Erythroblast (primary cell): ENCODE measurements at places on chromosomes 1 and 21.

DNA sequence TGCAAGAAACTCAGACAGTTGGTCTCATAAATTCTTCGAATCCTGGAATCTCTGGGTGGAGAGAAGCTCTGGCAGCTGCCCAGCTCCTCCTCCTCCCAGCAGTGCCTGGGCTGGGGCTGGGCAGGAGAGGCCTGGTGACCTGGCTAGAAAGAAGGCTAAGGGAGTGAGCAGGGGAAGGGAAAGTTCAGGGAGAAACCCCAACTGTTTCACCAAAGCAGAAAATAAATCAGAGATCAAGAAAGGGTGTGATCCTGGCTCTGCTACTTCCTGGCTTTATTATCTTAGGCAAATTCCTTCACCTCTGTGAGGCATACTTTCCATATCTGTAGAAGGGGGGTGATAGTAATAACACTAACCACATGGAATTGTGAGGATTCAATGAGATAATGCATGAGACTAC is 8.8 kb upstream of the COL16A1 start:
- DNase-seq = no peak

- DNase-seq = no peak
These were observed 45.1 kb downstream of the CDC7 start for GRCh38 chr1:91545506-91546300.

GRCh38 chr1:2459757-2460156 is 16.3 kb upstream of the PLCH2 start:
- no peak for DNase-seq

DNA sequence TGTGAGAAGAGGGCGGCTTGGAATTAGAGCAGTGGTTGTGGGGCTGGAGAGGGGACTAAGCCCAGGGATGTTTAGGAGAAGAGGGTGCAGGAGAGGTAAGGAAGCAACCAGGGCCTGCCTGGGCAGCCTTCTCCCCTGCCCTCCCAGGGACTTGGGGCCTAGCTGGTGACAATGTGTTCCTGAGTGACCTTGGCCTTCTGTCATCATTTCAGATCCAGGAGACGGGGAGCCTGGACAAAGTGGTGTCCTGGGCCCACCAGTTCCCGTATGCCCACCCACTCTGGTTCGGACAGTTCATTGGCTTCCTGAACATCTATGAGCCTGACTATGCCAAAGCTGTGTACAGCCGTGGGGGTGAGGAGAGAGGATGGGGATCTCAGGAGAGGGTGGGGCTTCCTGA is 11.8 kb downstream of the CYP4B1 start:
- DNase-seq = no peak

DNA sequence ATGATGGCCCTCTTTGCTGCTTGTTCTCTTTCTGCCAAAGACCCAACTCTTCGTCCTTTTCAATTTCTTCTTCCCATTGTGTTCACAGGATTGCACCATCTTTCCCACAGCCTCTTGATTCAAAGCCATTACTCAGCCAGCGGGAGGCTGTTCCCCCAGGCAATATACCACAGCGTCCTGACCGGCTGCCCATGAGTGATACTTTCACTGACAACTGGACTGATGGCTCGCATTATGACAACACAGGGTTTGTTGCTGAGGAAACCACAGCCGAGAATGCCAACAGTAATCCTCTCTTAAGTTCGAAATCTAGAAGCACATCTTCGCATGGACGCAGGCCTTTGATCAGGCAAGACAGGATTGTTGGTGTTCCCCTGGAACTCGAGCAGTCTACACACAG is 167.4 kb downstream of the LRRC40 start:
- DNase-seq = no peak

- DNase-seq = no peak
These were observed 160.2 kb downstream of the NTMT2 start for GRCh38 chr1:170305777-170306512.

- DNase-seq = no peak
These were observed 32.1 kb upstream of the HSPA13 start for GRCh38 chr21:14414932-14415508.

- DNase-seq = no peak
These were observed 12.9 kb upstream of the CLIC4 start for GRCh38 chr1:24732186-24732885.

DNA sequence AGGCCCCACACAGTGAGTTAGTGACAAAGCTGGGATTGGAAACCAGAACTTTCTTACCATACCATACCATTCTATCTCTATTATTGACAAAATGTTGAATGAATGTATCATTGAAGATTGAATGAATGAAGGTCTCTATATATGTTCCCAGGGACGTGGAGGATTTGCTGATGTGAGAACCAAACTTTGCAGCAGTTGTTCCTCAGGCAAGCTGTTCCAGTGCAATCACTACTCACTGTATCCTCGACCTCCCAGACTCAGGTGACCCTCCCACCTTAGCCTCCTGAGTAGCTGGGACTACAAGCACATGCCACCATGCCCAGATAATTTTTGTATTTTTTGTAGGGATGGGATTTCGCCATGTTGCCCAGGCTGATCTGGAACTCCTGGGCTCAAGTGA is 11.6 kb upstream of the LIN28A start:
- no peak for DNase-seq

DNA sequence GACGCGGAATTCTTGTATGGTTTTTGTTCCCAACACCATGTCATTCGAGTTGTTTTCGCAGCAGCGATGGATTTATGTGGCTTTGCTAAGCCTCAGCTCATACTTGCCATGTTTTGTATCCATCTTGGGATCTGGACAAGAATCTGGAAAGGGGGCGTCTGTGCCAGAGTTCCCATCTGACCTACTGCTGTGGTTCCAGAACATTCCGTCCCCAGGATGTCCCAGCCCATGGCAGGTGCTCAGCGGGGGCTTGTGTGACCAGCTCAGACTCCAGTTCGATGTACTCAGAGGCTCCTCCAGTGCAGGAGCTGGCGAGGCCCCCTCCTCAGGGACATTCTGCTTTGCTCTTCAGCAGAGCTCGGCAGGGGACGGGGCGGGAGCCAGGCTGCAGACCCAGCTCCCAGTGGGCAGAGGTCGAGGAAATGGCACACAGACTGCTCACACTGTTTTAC is 24.0 kb upstream of the ADARB1 start:
- DNase-seq = no peak

- peak; percentile 88 for DNase-seq
These were observed 81.1 kb upstream of the AK4 start for GRCh38 chr1:65066766-65067490.

DNA sequence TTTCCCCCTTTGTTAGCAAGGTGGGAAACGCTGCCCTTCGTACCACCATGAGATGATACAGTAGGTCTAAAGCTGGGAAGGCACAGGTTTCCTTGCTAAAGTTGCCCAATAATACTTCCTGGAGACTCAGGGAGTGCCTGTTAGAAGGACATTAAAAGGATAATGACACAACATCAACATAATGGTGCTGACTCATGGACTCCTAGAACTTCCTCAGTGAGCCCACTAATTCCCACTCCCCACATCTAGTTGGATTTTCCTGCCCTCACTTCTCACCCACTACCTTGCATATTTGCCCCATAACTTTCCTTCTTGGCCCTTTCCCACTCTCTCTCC is 17.5 kb downstream of the CFAP45 start:
- DNase-seq = no peak

- peak; percentile 13 for DNase-seq
These were observed 253.8 kb downstream of the PCP4 start for GRCh38 chr21:40120940-40121575.

DNA sequence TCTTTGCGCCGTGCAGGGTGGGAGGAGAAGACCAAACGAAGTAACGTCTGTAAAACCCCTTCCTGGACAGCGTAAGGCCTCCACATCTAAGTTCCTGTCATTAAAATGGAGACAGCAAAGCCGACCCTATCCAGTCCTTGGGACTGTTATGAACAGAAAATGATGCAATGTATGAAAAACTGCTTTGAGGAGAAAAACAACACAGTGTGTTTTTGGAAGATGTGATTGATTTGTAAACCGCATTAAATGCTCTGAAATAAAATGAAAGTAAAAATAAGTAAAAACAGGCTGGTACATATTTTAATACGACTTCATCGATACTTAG is 827 bp upstream of the URB1 start:
- no peak for DNase-seq

DNA sequence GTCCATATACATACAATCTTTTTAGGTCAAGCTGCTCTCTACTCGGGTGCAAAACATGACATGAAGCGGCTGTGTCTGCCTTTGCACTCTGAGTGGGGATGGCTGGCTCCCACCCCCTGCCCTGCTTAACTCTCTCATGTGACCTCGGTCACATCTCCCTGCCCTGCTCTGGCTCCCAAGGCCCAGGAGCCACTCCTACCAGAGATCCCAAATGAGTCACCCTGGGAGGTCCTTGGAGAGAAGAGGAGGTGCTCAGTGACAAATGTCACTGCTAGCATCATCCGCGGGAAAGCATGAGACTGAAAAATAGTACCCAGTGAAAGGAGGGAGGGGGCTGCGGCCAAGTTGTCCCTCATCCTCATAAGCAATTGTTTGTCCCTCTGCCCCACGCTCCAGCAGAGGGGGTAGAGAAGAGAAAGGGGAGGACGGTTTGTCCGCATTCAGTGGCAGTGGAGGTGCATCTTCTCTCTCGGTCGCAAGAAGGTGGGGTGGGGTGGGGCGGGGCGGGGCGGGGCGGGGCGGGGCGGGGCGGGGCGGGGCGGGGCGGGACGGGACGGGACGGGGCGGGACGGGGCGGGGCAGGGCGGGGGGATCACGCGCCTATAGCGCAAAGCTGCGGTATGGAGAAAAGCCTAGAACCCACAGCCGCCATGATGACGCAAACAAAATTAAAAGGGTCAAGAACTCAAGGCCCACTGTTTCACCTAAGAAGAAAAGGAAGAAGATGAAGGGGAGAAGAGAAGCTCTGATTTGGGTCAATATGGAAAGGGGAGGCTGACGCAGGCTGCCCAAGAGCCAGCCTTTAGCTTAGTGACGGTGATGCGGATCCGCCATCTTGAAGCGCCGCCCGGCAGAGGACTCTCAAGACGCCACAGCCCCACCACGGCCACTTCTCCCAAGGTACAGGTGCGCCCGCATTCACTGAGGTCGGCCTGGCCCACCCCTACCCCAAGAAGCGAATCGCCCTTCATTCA is 66.2 kb downstream of the CD46 start:
- DNase-seq = no peak

DNA sequence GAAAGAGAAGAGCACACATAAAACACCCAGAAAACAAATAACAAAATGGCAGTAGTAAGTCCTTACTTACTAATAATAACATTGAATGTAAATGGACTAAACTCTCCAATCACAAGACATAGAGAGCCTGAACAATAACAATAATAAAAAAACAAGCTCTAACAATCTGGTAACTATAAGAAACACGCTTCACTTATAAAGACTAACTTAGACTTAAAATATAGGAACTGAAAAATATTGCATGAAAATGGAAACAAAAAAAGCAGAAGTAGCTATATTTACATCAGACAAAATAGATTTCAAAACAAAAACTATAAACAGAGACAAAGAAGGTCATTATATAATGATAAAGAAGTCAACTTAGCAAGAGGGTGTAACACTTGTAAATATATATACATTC is 83.1 kb upstream of the LYPLAL1 start:
- no peak for DNase-seq

- DNase-seq = no peak
These were observed 24.0 kb downstream of the TCEA3 start for GRCh38 chr1:23400324-23401114.

- DNase-seq = no peak
These were observed at the start of gene VCAM1 for GRCh38 chr1:100719490-100719889. VCAM1 (plus strand) TSS chr1:100719742; CDS start chr1:100719861, 119 bp downstream.

DNA sequence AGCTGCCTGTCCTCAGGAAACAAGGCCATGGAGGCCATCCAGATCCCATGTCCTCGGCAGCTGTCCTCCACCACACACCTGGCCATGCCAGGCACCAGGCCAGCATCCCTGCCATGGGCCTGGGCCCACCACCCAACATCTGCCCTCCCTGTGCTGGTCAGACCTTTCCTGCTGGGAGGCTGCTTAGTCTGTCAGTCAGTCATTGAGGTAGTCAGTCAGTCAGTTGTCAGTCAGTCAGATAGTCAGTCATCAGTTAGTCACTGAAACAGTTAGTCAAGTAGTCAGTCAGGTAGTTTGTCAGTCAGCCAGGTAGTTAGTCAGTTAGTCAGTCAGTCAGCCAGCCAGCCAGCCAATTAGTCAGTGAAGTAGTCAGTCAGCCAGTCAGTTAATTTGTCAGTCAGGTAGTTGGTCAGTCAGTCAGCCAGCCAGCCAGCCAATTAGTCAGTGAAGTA is 17.2 kb downstream of the KRTAP10-1 start:
- DNase-seq = no peak

GRCh38 chr1:87004857-87005256 is 90.4 kb downstream of the HS2ST1 start:
- peak; percentile 67 for DNase-seq

DNA sequence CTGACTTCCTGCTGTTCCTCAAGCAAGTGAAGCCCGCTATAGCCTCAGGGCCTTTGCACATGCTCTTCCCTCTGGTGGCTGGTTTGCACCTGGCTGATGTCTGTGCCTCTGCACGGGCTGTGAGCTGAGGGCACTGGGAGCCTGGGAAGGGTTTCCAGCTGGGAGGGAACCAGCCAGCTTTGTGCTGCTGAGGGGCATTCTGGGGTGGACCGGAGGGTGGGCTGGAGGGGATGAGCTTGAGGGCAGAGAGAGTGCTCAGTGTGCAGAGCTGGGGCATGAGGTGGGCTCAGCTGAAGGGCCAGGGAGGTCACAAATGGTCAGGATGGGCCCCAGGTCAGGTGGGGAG is 305.7 kb downstream of the MATN1 start:
- DNase-seq = no peak

DNA sequence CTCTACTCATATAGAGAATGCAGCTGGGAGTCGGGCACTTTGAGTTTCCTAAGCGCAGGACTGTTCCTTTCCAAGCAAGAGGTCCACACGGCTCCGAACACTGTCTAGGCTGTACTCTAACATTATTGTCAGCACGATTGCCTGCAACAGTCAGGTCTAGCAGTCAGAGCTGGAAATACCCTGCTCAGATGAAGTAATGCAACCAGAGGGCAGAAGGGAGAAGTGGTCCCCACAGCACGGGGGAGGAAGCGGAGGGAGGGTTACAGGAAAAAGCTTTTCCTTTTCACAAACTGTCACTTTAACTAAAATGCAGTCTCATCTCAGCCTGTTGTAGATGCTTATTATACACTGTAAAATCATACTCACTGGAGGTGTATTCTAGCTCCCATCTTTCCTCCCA is 98.9 kb upstream of the SLC44A3 start:
- no peak for DNase-seq

DNA sequence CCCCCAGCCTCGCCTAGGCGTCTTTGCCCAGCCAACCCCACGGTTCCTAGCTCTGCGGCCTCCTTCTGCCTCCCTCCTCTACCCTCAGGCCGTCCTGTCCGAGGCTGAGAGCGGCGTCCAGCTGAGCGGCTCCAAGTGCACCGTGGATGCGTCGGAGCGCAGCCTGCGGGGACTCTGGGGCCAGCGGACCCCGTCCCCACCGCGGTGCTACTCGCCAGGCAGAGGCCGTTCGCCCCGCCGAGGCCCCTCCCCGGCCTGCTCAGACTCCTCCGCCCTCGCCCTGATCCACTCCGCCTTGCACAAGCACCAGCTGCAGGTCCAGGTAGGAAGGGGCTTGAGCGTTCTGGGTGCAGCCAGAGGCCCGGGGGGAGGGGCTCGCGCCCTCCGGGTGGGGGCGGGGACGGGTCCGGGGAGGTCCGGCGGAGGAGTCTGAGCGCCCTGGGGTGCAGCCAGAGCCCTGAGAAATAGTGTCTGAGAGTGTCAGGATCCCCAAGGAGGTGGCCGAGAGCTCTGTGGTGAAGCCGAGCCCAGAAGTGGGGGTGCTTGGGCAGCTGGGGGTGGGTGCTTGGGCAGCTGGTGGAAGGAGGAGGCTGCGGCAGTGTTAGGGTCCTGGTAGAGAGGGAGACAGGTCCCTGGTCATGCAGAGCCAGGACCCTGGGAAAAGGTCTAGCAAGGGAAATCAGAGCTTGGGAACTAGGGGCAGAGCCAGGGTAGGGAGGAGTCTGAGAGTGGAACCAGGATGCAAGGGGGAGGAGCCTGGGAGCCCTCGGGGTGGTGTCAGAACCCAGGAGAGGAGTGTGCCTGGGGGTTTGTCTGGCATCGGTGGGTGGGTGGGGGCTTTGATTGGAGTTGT is 3.2 kb upstream of the NBPF3 start:
- DNase-seq = no peak
